Stimulated activated CD8-positive, alpha-beta memory T cell treated with anti-CD3 and anti-CD28 coated beads, Interleukin-7, amount 100 ng/mL, for 24 hours (primary cell): ENCODE measurements at places on chromosomes 5 and 9.

- no peak for DNase-seq
Observed at GRCh38 chr5:24538346-24538745, 106.4 kb downstream of the CDH10 start.

DNA sequence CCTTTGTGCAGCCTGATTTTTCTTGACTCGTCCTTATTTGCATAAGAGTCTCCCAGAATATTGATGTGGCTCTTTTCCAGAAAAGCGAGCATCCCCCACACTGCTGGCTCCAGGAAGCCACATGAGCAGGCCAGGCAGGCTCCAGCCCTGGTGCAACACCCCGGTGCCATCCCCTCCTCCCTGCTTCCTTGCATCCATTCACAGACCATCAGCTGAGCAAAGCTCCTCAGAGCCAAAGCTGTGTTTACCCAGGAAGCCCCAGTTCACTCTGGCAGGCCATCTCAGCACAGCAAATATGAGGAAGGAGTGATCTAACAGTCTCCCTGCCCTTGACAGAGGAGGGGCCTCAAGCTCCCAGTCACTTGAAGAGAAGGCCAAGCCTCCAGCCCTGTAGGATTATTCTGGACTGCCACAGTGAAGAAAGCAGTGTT, 34.4 kb downstream of the INSYN2B start:
- no peak for DNase-seq

- no peak for DNase-seq
Observed at GRCh38 chr5:175746851-175747250, 89.0 kb downstream of the HRH2 start.

DNA sequence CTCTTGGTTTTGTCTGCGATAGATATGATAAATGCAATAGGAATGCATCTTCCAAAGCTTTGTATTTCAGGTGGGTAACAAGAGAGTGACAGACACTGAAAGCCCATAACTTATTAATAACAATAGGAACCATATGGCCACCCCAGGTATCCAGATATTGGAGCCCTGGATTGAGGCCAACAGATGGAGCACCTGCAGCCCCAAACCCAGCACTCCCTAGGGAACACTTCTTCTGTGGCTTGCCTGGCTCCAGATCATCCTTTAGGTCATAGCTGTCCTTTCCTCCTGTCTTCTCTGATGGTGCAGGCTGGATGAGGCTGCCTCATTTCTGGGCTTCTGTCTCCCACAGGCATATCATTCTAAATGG, 5.0 kb upstream of the IL3 start:
- no peak for DNase-seq

GRCh38 chr5:9513827-9514226, 32.0 kb downstream of the SEMA5A start:
- DNase-seq = no peak

- peak; percentile 64 for DNase-seq
Observed at GRCh38 chr9:137029058-137029936, 1.3 kb upstream of the ABCA2 start.

DNA sequence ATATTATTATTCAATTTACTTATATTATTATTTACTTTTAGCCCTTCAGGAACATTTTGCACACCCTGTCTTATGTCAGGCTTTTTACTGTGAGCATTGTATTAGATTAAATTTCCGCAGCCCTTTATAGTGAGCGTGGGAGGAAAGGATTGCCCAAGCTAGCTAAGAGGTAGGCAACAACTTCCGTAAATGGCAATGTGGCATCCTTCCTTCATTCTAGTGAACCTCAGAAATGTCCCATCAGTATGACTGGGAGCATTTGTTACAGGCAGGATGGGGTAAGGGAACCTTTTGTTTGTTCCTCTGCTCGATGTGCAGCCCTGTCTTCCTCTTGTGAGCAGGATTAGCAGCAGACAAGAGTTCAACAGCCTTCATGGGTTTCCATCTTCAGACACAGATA, 6.2 kb upstream of the CD180 start:
- DNase-seq = no peak

DNA sequence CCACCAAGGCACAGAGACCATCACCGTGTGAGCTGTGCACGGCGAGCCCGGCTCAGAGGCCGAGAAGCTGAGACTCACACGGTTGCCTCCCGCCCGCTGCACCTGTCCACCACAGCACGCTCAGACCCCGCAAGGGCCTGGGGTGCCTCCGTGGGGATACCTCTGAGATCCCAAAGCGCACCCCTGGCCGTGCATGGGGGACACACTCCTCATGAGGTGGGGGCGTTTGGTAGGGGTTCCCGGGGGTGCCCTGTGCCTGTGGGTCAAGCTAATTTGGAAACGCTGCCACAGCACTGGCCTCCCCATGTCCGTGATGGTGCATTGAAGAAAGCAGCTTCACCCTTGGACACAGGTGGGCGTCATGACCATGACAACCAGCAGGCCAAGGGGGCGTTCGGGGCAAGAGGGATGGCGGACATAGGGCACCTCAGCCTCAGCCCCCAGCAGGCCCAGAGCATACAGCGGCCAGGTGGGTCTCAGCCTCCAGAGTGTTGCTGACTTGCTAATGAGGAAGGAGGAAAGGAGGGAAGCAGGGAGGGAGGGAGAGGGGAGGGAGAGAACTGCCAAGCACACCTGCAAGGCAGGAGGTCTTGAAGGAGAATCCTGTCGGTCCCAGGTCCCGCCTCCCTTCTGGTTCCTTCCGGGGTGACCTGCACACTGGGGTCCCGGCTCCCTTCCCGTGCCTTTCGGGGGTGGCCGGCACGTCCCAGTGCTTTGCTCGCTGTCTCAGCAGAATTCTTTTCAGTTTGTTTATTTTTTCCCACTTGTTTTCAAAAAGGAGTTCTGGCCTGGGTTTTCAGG, 34.7 kb downstream of the GLT6D1 start:
- DNase-seq = no peak

GRCh38 chr9:76926324-76926741, 20.4 kb upstream of the PRUNE2 start:
- no peak for DNase-seq

DNA sequence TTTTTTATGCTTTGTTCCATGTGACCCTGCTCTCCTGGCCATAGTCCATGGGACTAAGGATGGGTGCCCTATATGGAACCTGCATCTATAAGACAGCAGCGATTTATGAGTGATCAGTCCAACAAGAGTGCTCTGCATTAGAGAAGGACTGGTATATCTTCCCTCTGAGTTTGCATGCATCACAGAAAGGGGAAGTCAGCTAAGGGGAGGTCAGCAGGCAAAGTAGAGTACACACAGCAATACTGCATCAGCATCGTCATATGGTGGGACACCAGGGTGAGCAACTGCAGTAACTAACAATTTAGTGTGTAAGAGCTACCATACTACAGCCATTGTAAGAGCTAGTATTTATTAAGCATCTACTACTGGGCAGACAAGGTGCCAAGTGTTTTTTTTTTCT, 311.3 kb downstream of the NDUFS4 start:
- no peak for DNase-seq

GRCh38 chr9:70641631-70642030, 227.2 kb upstream of the KLF9 start:
- no peak for DNase-seq

GRCh38 chr5:135458921-135459331, 6.8 kb upstream of the TIFAB start:
- DNase-seq = no peak

DNA sequence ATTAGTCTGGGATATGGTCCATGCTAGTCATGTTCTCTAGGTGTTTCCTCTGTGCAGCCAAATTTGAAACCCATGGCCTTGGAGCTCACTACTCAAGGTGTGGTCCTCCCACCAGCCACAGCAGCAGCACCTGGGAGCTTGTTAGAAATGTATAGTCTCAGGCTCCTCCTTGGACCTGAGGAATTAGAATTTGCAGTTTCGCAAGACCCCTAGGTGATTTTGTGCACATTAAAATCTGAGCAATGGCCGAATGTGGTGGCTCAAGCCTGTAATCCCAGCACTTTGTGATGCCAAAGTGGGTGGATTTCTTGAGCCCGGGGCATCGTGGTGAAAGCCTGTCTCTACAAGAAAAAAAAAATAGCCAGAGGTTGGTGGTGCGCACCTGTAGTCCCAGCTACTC, 72.3 kb upstream of the NEK6 start:
- DNase-seq = no peak

DNA sequence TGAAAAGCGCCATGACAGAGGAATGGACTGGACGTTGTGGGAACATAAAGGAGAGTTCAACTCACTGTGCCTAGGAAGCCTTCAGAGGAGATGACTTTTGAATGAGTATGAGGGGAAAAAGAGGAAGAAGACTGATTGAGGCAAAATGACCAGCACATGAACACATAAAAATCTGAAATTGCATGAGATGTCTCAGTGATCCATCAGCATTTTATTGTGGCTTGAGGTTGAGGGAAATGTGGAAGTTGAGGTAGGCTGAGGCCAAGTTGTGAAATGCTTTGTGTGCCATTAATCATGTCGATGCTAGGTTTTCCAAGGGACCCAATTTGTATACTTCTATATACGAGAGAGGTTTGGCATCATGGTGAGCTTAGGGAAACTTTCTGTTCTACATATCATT, 140.9 kb upstream of the TLX3 start:
- no peak for DNase-seq
